HT1080 (cell line): ENCODE measurements at places on chromosomes 6 and 20.

DNA sequence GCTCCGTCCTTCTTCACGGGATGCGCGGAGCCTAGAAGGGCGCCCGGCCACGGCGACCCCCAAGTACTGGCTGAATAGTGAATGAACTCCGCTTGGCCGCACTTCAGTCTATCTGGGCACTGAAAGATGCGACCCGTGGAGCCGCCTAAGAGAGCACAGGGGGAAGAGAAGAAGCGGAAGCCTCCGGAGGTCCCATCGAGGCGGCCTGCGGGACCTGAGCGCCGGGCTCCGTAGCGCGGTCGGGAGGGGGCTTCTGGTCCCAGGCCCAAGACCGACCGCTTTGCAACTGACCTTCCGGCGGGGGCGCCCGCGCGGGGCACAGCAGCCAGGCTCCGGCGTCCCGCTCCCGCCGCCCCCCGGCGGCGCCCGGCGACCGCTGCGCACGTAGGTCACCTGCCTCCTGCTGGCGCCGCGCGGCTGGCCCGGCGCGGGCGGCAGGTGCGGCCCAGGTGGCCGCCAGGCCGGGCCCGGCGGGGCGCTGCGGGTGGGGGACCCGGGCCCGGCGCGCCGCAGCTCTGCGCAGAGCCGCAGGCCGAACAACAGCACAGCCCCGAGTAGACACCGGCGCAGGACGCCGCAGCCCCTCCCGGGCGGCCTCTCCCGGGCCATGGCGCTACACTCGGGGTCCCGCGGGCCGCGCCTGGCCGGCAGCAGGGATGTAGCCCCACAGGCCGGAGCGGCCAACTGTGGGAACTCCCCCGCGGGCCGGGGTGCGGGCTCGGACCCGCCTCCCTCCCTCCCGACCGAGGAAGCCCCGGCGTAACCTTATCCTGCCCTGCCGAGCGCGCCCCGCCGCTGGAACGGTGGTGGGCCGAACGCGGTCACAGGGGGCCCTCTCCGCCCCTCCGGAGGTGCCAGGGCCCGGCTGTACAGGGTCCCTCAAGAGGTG, at the start of gene METTL24:
TSS of gene METTL24 (minus strand) at position 686 of the 889 bp plus-strand sequence. CDS start at position 609, 77 bp downstream.
- DNase-seq: no peak

DNA sequence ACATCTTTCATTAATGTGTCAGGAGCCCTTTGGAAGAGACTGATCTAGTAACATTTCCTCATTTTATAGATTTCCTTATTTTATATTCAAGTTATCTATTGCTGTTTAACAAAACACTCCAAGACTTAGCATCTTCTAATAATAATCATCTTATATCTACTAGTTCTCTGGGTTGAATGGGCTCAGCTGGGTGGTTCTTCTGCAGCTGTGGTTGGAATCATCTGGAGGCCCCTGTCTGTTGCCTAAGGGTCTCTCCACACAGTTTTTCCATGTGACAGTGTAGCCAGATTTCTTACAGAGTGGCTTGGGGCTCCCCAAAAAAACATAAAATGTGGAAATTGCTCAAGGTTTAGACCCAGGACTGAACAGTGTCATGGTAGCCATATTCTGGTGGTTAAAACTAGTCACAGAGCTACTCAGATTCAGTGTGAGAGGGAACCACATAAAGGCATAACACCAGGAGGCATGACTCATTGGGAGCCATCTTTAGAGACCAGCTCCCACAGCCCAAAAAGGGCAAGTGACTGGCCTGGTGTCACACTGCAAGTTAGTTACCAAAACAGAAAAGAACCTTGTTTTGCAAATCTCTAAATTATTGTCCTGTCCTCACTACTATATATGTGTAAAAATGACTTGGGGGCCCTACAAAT, 11.5 kb downstream of the SLC2A10 start:
- DNase-seq: peak; percentile 20

DNA sequence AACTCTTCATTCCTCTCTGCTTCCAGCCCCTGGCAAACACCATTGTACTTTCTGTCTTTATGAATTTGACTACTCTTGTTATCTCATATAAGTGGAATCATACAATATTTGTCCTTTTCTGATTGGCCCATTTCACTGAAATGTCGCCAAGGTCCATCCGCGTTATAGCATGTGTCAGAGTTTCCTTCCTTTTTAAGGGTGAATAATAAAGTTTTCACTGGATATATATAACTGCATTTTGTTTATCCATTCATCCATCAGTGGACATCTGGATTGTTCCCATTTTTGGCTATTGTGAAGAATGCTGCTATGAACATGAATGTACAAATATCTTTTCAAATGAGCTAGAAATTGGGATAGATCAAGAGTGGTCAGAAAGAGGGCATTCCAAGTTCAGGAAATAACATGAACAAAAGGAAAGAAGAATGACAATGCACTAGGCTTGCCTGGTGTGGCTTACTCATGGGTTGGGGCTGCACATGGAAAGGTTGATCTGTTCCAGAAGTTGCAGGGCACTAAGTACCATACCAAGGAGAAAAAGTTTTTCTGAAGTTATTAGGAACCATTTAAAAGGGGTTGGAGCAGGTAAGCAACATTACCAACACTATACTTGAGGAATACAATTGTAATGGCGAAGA, 10.0 kb upstream of the L3MBTL3 start:
- DNase-seq: no peak

DNA sequence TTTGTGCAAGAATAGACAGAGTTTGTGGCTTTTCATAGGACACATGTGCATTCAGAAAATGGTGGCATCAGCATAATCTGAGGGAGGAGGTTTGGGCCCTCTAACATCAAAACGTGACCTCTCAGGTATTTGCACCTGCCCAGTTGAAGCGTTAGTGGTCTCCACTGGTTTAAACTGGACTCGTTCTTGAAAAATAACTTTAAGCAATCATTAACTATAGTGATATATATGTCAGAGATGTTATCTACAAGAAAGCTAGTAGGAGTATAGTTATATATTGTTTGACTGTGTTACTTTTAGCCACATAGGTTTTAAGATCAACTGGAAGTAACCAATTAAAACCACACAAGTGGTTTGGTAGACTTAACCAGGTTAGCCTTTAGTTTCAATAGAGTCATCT, 607.4 kb downstream of the MAFB start:
- no peak for DNase-seq

GRCh38 chr20:46430921-46431712, 24.7 kb upstream of the ELMO2 start:
- no peak for DNase-seq

GRCh38 chr6:44269178-44269920, 901 bp upstream of the TMEM151B start:
- no peak for DNase-seq

- DNase-seq: no peak
Measured at GRCh38 chr6:136163260-136163659, 86.9 kb downstream of the MTFR2 start.

GRCh38 chr6:102458990-102459389, 1065.5 kb downstream of the GRIK2 start:
- DNase-seq: no peak

GRCh38 chr6:26304213-26304796, 60.7 kb upstream of the BTN3A2 start:
- no peak for DNase-seq

DNA sequence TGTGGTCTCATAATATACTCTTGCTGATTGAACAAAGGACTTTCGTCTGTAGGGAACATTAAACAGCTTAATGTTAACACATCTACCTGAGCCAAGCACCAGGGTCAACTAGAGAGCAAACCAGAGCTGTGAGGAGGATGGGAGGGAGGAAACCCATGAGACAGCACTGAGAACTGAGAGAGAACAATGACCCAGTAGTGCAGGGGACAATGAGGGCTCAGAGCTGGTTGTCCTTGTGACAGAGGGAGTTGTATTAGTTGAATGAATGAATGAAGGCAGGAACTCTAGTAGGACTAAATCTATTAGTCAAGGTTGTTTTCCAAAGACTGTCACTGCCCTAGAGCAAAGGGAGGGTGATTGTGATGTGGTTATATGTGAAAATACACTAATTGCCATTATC, 28.2 kb upstream of the GSTA4 start:
- DNase-seq: no peak

DNA sequence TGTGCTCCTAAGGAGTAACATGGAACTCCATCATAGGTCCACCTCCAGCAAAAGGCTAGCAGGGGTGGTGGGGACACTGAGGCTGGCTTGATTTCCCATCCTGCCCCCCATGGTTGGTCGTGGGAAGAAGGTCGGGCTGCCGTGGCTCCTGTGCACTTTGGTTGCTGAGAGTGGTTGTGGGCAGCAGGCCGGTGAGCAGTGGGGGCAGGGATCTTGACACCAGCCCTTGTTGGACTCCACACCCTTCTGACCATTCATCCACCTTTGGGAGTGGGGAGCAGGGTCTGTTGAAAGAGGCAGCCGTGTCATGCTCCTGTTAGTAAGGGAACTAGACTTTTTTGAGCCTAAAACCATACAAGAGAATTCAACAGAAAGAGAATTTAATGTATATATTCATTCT, 175.2 kb downstream of the ARID1B start:
- DNase-seq: no peak
